ENCODE measurements at places on chromosomes 16 and 17.

- DNase-seq, result no peak
These were observed 23.5 kb downstream of the XPO6 start for GRCh38 chr16:28188085-28188916.

DNA sequence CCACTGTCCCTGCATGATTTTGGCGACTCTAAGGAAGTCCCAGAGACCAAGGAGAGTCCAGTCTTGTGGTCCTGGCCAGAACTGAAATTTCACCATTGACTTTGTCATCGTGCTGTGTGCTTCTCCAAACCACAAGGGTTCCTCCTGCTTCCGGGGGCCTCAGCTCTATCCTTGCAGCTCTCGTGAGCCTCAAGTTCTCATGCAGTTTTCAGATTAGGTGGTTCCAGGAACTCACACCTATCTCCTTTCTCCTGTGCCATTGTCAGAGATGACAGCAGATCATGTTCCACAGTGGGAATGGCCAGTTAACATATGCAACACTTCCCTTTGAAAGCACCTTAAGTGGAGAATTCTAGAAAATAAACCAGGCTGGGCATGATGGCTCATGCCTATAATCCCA is 97.9 kb upstream of the CRHR1 start:
- no peak for DNase-seq

DNA sequence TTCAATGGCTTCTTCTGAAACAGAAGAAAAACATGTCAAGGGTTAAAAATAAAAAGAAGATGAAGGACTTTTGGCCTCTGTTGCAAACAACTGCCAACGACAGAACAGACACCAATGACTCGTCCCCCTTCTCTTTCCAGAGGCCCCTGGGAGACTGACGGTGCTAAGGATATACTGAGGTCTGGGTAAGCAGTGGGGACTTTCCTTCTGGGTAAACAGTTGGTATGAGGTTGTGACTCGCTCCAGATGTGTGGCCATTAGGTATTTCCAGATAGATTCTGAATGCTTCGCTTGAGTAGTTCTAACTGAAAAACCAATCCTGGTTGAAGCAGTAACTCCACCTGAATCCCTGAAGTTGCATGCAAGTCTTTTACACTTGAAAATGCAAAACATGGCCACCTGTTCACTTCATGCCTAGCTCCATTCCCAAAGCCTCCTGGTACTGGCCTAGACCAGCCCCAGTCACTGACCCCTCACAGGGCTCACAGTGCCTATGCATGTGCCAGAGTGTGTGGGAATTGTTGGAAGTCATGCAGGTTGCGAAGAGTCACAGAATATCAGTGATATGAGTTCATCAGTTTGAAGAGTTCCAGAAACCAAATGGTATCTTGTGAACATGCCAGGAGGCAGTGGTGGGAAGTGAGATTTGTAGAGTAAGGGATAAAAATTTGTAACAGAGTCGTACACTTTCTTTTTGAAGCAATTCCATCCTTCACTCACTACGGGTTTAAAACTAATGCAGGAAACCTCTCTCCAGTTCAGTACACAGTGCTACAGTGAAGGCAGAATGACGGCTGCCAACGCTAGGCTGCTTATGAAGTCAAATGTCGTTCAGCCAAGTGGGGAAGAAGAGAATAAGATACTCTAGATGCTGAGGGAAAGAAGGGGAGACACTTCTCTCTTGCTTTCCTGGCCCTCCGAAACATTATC is 217.8 kb downstream of the ZFHX3 start:
- DNase-seq, result no peak

GRCh38 chr17:19513897-19514488 is 19.7 kb upstream of the SLC47A1 start:
- DNase-seq, result peak; percentile 69

- DNase-seq, result no peak
These were observed 6.8 kb downstream of the KRT37 start for GRCh38 chr17:41417576-41418015.

DNA sequence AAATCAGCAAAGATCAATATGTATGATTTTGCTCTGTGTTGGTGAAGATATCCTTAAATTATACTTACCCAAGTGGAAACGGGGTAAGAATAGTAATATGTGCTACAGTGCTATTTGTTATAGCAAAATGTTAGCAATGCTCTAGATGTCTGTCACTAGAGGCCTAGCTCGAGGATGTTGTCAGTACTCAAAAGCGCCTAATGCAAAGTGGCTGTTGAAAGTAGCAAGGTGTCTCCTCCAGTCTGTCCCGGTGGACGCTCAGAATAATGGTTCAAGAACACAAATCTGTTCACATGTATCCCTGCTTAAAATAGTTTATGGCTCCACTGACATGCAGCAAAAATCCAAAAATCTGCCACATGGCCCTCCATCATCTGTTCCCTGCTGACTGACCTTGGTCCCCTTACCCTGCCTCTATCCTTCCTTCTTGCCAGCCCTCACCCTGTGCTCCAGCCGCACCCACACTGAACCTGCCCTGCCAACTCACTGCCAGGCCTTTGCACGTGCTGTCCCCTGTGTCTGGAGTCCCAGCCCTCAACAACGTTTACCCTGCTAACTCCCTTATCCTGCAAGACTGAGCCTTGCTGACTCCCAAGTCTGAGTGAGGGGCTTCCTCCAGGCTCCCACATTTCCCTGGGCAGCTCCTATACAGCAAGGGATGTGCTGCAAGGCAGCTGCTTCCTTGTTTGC is 9.6 kb upstream of the RNF112 start:
- DNase-seq, result no peak

Measured in dorsolateral prefrontal cortex (tissue), 122 donors.